ENCODE measurements at places on chromosomes 6 and 20. TPM values are rescaled to one million over a fixed set of nuclear protein-coding genes. Genes with fewer than 3 reads are reported as not detected.

The KHDC1L gene
- 0.43 TPM for polyA plus RNA-seq

GRCh38 chr20:48673507-48673906 lies 154.3 kb downstream of the PREX1 start:
- no peak for DNase-seq

DNA sequence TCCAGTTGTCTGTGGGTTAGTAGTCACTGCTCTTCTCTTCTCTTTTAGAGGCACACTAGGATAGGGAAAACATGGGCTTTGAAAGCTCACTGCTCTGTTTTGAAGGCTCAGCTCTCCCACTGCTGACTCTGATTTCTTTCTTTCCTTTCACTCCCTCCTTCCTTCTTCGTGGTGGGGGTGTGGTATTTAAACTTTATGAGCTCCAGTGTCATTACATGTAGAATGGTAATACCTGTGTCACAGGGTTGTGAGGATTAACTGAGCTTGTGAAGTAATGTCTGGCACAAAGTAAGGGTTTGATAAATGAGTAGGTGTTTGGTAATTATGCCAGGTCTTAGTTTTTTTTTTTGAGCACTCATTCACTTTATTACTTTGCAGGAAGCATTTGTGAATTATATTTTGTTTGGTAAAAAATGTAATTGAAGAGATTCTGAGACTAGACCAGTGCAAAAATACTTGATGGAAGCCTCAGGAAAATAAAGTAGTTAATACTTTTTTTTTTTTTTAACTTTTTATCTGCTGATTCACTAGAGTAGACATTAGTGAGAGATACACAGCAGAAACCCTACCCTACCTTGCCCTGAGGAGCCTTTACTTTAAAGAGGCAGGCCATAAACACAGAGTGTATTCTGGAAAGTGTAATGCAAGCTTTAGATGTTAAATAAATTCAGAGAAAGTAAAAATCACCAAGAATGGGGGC lies 17.3 kb downstream of the SMAP1 start:
- no peak for DNase-seq

DNA sequence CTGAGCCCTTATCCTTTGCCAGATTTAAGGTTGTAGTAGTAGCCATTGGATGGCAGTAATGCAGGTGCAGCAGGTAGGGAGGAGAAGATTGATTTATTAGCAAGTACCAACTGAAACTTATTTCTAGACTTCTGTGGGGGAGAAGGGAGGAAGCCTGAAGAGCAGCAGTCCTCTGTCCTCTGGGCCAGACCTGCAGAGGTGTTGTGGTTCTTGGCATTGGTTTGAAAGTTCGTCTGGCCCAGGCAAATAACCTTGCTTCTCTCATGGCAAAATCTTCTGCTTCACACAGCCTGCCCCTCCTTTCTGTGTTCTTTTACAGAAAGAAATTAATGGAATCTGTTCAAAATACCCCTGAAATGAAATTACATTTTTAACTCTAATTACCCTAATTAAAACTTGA lies 24.5 kb downstream of the RALY start:
- no peak for DNase-seq

- DNase-seq = no peak
These were observed at the start of gene HTR1B for GRCh38 chr6:77463308-77463860. HTR1B (minus strand) TSS chr6:77463491; CDS start chr6:77463403, 88 bp downstream.

The RNF39 gene
- 1.5 TPM for polyA plus RNA-seq

- DNase-seq = no peak
These were observed 418.0 kb upstream of the IMPG1 start for GRCh38 chr6:76490456-76490855.

DNA sequence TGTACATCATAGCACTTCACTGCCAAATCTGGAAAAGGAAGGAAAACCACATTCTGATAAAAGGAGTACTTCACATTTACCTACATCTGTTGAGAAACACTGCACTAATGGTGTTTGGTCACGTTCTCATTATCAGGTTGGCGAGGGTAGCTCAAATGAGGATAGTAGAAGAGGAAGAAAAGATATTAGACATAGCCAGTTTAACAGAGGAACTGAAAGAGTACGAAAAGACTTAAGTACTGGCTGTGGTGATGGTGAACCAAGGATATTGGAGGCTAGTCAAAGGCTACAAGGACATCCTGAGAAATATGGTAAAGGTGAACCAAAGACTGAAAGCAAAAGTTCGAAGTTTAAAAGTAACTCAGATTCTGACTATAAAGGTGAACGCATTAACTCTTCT lies 32.0 kb upstream of the GJA10 start:
- DNase-seq = no peak

The RRAGD gene
- 38.0 TPM for polyA plus RNA-seq

DNA sequence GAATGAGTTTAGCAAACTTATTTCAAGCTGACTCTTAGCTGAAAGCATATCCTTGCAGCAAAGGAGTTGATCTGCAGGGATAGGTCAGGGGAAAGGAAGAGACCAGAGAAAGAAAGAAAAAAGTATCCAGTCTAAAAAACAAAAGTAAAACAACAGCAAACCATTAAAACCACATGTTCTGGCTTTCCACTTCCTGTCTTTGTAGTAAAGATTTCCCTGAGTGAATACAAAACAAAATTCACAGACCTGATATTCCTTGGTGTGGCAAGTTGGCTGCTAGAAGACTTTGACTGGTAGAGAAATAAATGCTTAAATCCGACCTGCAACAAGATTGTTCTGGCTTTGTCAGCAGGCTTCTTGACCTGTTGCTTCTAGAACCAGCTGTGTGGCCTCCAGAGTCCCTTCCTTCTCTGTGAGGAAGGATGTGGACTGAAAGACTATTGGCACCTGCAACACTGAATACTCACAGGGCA lies 23.4 kb upstream of the MCM3 start:
- DNase-seq = no peak

DNA sequence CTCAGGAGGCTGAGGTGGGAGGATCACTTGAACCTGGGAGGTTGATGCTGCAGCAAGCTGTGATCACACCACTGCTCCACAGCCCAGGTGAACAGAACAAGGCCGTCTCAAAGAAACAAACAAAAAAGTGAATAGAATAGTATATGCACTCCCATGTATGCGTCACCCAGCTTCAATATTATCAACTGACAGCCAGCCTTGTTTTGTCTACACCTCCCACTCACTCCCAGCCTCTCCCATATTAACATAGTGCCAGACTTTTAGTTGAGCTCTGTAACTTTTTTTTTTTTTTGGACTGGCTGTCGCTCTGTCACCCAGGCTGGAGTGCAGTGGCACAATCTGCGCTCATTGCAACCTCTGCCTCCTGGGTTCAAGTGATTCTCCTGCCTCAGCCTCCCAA lies 18.1 kb upstream of the ILRUN start:
- no peak for DNase-seq

The DLL1 gene
- polyA plus RNA-seq = 2.7 TPM

The PRRT1 gene
- 2.5 TPM for polyA plus RNA-seq

DNA sequence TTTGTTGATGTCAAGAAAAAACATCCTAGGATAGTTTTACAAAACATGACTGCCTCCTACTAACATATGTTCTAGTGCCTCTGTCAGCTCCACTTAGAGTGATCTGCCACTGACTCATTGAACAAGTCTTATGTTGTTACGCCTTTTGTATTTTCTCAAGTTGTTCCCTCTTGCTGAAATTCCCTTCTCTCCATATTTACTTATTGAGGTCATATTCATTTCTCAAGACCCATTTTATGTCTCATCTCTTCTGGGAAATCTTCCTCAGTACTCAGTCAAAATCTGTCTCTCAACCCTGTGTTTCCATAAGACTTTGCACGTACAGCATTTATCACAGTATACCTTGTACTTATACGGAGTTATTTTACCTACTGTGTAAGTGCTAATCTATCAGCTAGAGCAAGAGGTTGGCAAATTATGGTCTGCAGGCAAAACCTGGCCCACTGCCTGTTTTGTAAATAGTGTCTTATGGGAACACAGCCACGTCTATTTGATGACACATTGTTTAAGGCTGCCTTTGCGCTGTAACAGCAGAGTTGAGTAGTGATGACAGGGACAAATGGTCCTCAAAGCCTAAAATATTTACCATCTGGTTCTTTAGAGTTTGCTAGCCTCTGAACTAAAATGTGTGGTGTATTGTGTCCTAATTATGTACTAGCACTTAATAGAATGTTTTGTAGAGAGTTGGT lies 83.4 kb downstream of the ADGRB3 start:
- DNase-seq = no peak

The ADGRF5 gene
- polyA plus RNA-seq = 16.7 TPM

- DNase-seq = no peak
These were observed 132.7 kb downstream of the AGPAT4 start for GRCh38 chr6:161141173-161141572.

The CRIP3 gene
- 3.8 TPM for polyA plus RNA-seq

DNA sequence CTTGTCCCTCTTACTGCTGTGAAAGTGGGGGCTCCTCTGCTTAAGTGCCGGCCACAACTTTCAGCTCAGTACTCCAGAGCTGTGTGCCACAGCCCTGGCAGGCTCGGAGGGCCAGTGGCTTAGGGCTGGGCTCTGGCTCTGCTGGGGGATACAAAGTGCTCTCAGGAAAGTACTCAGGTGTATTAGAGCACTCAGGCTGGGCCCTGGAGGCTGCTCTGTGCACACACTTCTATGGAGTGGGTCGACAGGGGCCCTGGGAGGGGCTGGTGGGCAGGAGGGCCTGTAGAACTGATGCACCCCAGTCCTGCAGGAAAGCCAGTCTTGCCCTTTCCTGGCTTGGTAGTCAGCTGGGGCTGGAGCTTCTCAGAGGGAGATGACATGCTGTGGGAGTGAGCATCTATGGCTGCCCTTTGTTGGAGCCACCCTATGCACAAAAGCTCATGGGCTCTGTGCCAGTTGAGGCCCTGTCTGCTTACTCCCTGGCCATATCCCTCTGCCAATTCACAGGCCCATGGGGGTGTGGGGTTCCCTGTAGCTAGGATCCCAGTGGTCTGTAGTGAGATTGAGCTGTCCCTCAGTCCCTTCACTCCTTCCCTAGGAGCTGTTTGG lies 22.0 kb downstream of the CENPW start:
- DNase-seq = no peak

DNA sequence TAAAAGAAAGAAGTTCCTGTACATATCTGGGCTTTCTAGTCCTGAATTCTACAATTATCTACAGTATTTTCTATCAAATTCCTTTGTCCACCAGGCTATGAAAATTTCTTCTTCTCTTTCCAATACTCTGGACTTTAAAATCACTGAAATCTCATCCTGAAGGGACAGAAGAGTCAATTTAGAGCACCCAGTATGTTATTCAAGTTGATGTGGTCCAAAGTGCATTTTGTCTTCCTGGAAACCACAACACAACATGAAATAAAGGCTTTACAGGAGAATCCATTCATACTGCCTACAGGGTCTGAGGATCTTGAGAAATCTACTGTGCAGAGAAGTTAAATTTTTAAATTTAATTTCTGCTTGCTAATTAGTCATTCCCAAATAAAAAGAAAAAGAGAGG lies 94.9 kb upstream of the ADGRF1 start:
- no peak for DNase-seq

DNA sequence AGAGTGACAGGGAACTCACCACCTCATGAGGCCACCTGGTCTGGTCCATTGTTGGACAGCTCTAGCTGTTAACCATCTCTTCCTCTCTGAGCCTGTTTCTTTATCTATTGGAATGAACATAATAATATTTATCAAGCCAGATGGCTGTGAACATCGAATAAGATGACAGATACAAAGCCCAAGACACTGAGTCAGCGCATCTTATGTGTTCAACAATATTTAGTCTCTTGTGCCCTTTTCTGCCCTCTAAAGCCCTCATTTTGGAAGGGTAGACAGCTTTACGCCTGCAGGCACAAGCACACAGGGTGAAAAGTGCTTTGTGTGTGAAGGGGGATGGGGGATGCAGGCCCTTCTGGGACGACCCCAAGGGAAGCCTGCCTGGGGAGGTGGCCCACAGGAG lies 164.0 kb downstream of the GRM4 start:
- no peak for DNase-seq

The AGER gene
- polyA plus RNA-seq = 14.3 TPM

DNA sequence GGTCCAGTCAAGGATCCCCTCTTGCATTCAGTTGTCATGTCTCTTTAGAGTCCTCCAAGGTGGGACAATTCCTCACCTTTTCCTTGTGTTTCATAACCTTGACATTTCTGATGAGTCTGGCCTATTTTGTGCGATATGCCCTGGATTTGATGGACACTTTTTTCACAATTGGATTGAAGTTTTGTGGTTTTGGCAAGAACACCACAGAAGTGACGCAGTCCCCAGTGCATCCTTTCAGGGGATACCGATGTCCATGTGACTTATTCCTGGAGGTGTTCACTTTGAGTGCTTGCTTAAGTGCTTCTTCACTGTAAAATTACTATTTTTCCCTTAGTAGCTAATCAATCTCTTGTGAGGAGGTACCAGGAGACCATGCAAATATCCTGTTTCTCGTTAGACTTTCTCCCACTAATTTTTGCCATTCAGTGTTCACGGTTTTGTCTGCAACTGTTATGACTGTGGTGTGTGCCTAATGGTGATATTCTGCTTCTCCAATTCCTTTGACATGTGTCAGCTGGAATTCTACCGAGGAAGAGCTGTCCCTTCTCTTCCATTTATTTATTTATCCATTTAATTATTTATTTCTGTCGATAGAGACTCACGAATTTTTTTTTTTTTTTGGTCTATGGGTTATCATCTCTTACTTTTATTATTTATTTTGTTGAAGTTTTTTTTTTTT lies 30.8 kb downstream of the BPIFB4 start:
- DNase-seq = no peak

DNA sequence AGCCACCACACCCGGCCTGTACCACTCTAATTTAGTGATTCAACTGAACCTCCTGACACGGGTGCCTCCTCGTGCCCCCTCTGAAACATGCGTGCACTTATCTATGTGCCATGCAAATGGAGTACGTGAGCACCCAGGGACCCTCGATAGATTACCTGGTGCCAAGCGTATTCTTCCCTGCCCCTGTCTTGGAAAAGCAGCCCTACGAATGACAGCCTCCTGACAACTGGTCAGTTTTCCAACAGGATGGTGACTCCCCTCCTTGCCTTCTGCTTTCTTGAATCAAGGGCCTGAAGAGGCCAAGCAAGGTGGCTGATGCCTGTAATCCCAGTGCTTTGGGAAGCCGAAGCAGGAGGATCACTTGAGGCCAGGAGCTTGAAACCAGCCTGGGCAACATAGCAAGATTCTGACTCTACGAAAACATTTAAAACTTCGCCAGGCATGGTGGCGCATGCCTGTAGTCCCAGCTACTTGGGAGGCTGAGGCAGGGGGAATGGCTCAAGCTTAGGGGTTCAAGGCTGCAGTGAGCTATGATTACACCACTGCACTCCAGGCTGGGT lies 25.4 kb upstream of the SYNJ2 start:
- DNase-seq = no peak

GRCh38 chr20:36310215-36310981 lies 4.3 kb downstream of the DLGAP4 start:
- DNase-seq = no peak
